ENCODE measurements at places on chromosomes 1 and 21.
A peak's percentile ranks its signal among the peaks of the same experiment; 100 is the strongest.

DNA sequence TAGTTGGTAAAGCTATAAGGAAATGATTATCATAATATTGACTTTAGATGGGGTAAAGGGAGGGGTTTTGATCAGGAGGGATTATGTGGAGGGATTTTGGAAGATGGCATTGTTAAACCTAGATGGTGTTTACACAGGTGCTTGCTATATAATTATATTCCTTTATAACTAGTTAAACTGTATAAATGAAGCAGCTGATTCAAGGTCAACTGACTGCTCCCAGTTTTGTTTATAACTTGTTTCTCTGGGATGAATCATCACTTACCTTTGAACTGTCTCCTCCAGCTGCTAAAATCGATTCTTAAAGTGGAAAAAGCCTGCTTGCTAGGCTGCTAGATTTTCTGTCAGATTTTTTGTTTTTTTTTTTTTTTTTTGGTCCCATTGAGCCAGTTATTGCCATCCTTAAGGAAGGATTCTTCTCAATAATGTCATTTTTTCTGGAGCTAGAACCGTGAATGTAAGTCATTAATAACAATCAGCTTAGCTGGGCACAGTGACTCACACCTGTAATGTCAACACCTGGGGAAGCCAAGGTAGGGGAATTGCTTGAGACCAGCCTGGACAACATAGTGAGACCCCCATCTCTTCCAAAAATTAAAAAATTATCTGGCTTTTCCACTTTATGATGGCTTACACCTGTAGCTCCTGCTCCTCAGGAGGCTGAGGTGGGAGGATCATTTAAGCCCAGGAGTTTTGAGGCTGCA lies 153.2 kb downstream of the PIK3R3 start:
- DNase-seq: peak; percentile 15

GRCh38 chr1:216532251-216532798 lies 109.1 kb upstream of the USH2A start:
- no peak for DNase-seq

DNA sequence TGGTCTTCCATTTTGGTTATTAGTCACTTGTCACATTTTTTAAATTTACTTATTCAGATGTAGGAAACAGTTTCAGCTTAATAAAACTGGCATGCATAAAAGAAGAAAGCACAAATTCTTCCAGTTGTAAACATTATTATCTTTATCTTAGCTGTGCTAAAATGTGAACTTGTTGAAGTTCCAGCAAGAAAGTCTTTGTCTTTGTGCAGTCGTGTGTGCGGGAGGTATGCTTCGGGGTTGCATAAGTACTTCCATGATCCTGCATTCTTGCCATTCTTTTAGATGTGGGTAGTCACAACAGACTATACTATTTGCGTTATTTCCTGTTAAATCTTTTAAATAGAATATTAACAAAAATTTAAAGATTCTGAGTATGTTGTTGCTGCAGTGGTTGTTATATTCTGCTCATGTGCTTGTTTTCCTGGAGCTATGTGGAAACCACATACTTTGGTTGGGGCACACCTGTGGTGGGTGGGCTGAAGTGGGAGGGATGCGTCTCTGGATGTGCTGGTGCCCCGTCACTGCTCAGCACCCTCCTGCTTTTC lies 49.9 kb downstream of the CBS start:
- DNase-seq: peak; percentile 43

GRCh38 chr21:19228226-19228625 lies 824.6 kb upstream of the TMPRSS15 start:
- DNase-seq: no peak

- DNase-seq: no peak
Measured at GRCh38 chr1:18085387-18086074, 22.1 kb upstream of the IGSF21 start.

DNA sequence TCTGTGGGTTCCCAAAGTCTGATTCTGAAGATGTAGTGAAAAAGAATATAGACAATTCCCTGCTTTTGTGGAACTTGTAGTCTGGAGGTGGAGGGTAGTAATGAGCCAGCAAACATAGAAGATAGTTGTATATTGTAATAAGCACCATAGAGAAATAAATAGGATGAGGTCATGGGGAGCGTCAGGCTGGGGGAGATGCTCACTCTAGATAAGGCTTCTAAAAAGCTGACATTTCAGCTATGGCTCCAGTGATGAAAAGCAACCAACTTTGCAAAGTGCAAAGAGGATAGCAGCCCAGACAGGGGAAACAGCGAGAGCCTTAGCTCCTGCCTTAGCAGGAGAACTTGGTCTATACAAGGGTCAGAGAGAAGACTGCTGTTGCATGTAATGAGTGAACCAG lies 98.0 kb upstream of the RALGPS2 start:
- DNase-seq: no peak

DNA sequence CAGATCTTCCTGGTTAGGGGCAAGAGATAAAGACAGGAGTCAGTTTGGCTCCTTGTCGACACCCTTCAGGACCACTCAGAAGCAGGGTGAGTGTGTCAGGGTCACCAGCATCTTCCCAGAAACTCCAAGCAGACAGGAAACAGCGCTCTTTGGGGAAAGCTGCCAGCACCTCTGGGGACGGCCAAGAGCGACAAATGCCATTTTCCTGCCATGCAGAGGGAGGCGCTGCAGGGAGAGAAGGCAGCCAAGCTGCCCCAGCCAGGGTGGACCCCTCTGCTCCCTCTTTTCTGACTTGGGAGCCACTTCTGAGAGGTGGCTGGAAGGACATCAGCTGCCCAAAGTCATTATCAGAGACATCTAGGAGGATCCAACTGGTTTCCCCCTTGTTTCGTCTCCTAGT lies 29.0 kb downstream of the SIM2 start:
- DNase-seq: no peak

- DNase-seq: peak; percentile 27
Measured at GRCh38 chr1:211511947-211512346, 20.0 kb upstream of the RD3 start.

GRCh38 chr1:7754234-7754633 lies 16.9 kb upstream of the VAMP3 start:
- no peak for DNase-seq

DNA sequence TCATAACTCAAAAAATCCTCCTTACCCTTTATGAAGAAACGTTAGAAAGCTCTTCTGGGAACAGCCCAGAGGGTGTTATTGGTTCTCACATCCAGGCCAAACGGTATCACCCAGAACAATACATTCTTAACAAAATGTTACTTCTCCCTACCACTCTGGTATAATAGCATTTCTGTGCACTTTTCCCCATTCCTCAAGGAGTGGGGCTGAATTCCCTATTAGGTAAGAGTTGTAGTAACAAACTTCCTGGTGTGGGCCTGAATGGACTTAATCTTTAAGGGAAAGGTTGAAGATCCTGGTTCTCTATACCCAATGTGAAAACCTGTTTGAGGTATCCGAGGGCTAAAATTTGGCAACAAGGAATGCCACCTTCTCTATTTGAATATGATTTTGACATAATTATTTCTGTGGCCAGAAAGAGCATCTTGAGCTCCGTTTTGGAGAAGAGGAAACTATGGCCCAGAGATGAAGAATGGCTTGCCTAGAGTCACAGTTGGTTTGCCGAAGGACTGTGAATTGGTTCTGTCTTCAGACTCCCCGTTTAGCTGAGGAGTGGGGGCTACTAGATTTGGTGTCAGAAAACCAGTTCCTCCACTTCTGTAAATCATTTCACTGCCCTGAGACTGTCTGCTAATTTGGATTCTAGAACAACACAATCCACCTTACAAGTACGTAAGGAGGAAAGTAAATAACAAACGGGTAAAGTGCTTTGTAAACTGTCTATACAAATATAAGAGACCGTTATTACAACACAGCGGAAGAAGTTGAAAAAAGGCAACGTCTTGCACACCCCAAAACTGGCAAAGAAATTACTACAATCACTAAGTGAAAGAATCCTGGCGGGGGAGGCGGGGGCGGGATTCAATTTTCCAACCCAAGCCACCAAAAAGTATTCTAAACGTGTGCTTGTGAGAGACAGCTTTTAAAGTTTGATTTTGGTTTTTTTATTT lies 2.3 kb downstream of the ANP32E start:
- no peak for DNase-seq

DNA sequence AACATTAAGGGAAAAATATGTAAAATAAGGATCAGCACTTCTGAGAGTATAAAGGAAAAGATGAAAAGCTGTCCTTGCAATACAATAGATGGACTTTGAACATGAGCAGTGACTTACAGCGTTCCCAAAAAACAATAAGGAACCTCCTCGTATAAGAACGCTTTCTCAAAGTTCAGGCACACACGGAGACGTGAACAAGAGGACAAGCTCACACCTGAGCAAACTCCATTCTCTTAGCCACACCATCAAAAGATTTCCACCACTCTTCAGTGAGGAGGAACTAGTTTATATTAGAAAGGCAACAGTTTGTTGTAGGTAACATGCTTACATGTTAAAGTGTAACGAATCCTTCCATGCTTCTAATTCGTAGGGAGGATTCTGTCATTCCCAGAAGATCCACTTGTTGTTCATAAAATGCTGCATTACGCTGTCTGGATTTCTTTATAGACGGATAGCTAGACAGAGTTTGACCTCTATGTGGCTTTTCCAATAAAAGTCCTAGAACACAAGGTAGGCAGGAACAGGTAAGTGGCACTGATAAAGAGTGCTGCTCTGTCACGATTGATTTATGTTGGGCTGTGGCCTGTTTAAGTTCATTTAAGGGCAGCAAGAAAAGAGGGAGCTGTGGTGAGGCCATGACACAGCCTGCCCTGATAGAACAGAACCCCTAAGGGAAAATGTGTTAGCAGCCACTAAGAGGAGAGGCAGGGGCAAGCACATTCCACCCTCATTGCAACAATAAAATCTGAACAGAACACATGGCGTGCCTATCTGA lies 37.0 kb upstream of the ATP1A1 start:
- DNase-seq: no peak

DNA sequence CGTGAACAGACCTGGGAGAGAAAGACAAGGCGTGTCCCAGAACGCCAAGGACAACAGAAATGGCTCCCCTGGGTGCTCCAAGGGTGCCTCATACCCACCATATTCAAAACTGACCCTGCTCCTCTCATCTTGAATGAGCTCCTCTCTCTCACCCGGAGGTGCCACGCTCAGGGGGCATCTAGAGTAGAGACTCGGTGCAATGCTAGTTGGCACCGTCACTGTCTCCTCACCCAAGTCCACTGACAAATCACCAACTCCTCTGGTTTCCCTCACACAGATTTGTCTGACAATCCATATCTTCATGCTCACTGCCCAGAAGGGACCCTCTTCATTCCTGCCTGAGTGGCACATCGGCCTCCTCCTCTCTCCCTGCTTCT lies 5.0 kb downstream of the TMEM125 start:
- no peak for DNase-seq

DNA sequence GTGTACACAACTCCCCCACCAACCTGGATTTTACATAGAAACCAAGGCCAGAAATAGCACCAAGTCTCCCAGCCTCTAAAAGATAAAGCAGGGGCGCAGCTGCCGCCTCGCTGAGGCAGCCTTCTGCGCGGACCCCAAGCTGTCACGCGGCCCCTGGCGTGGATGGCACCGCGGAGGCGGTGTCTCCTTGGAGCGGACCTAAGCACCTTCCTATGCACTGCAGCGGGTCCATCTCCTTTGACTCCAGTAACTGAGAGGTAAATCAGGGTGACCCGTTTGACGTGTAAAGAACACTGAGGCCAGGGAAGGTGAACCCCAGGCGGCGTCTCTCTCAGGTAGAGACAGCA lies 17.0 kb downstream of the ZNF697 start:
- no peak for DNase-seq

- no peak for DNase-seq
Measured at GRCh38 chr1:183550915-183551314, 39.3 kb downstream of the NCF2 start.

GRCh38 chr21:20265707-20266440 lies 732.3 kb upstream of the NCAM2 start:
- no peak for DNase-seq

DNA sequence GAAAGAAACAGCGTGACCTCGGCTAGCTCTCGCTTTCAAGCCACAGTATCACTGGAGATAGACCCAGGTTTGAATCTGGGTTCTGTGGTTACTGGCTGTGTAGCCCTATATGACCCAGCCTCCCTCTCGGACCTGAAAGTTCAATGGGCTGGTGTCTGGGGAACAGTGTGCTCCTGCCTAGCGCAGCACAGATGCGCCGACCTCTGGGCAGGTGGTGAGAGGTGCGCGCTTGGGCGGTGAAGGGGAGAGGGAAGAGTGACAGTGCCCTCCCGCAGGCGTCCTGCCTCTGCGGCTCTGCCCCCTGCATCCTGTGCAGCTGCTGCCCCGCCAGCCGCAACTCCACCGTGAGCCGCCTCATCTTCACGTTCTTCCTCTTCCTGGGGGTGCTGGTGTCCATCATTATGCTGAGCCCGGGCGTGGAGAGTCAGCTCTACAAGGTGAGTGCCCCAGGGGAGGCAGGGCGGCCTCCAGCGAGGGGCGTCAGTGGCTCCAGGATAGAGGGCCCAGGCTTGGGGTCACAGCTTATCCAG lies 10.5 kb downstream of the SERINC2 start:
- DNase-seq: no peak

DNA sequence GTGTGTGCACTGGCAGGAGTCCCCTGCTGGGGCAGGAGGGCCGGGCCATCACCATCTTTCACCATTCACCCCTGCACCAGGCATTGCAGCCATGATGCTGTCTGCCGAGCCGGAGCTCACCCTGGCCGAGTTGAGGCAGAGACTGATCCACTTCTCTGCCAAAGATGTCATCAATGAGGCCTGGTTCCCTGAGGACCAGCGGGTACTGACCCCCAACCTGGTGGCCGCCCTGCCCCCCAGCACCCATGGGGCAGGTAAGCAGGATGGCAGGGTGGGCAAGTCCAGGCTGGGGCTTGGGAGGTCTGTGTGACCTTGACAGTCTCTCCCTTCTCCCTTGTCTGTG lies 18.6 kb downstream of the PCSK9 start:
- no peak for DNase-seq

DNA sequence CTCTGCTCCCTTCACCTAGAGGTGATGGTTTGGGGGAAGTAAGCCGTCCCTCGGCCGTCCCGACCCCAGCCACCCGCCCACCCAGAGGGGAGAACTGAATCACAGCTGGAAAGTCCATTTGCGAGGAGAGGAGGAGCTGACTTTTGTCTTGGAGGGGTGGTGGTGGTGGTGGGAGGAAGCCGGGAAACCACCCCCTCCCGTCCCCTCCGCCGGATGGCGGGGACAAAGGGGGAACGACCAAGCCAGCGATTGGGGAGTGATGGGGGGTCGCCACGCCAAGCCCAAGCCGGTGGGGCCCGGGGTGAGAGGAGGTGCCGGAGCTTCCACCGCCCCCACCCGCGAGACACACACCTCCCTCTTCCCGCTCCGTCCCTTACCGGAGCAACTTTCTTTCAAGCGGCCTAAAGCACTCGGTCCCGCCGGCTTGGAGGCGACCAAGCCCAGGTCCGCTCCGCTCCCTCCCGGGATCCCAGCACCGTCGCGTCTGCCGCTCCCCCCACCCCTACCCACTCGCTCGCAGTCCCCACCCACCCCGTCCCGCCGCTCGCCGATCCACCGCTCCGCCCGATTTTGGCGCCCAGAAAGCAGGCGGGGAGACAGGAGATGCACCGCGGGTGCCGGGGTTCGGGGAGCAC lies 540 bp downstream of the ARHGEF2 start:
- no peak for DNase-seq

- DNase-seq: no peak
Measured at GRCh38 chr21:33133892-33134291, 64.0 kb downstream of the OLIG1 start.

- DNase-seq: no peak
Measured at GRCh38 chr1:116580446-116581322, 9.9 kb upstream of the CD58 start.

All from foreskin fibroblast (primary cell).